T-cell (primary cell): ENCODE measurements at places on chromosomes 1 and 21. TPM values are rescaled to one million over a fixed set of nuclear protein-coding genes. Genes with fewer than 3 reads are reported as not detected.

- H3K4me3 ChIP-seq: peak overlapping the region; percentile 26
- DNase-seq: peak; percentile 11
- no peaks in the 10 kb centered on the region for H3K27me3 ChIP-seq
- peaks cover 20% of the 10 kb centered on the region for H3K4me1 ChIP-seq
These were observed 36.2 kb downstream of the CACHD1 start for GRCh38 chr1:64505944-64506655.

S100A5 gene
- total RNA-seq: 1.6 TPM

BRINP3 gene
- not detected for total RNA-seq

DNA sequence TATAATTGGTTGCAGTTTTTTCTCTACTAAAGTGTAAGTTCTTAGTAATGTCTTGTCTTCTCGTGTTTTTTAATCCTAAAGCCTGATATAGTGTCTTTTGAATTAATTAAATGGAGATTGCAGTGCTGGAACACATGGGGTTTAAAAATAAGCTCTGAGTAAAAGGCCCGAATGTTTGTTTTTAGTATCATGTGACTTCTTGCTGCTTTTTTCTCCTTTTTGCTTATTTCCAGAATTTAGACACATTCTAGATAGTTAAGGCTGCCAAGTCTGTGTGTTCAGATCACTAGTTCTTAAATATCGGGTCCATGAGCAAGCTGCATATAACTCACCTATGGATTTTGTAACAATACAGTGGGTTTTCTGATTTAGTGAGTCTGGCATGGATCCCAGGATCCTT is 27.5 kb downstream of the KCTD3 start:
- no peaks in the 10 kb centered on the region for H3K27me3 ChIP-seq
- no peak overlapping the region for H3K27ac ChIP-seq
- no peak overlapping the region for H3K4me3 ChIP-seq
- no peak for DNase-seq

CFAP74 gene
- not detected for total RNA-seq

DNA sequence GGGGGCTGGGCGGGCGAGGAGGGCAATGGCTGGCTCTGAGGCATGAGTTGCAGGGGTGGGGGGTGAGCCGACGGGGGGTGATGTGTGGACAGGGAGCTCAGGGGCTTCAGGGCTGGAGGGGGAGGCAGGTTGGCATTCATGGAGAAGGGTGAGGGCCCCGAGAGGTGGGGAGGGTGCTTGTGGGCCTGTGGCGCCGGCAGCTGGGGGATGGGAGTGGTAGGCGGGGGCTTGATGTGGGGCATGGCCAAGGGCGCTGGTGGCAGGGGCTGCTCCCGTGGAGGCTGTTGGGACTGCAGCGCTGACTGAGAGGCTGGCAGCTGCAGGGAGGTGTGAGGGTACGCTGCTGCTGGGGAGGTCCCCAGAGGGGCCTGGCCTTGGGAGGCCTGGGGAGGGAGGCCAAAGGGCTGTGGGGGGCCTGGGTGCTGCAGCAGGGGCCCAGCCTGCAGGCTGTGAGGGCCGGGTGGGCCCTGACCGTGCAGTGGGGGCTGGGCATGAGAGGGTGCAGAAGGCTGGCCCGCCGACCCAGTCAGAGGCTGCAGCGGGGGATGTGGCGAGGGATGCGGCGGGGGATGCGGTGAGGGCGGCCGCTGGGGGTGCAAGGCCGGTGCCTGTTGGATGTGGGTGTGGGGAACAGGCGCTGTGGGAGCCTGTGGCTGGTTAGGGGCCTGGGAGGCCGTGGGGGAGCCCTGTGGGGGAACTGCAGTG is 42.7 kb downstream of the SLC45A1 start:
- H3K27me3 ChIP-seq: no peaks in the 10 kb centered on the region
- no peak overlapping the region for H3K27ac ChIP-seq
- no peak for DNase-seq
- H3K4me1 ChIP-seq: no peaks in the 10 kb centered on the region
- peaks cover 31% of the 10 kb centered on the region for H3K36me3 ChIP-seq
- H3K4me3 ChIP-seq: no peak overlapping the region

AIRE gene
- total RNA-seq: 1.2 TPM

DNA sequence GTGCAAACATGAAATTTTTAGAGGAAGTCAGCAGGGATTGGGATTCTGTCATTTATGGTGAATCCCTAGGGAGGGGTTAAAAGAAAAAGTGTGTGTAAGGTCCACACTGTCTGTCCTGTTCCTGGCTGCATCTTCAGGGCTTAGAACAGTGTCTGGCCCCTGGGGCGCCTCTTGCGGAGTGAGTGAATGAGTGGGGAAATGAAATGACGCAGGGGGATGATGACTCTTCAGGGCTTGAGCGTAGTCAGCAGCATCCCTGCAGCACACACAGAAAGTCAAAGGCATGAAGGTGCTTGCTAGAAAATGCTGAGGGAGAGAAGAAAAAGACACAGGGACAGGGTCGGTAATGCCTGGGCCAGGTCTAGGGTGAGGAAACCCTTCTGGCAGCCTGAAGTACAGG is 57.8 kb downstream of the PGBD5 start:
- no peak overlapping the region for H3K4me3 ChIP-seq
- no peaks in the 10 kb centered on the region for H3K4me1 ChIP-seq
- no peaks in the 10 kb centered on the region for H3K36me3 ChIP-seq
- no peaks in the 10 kb centered on the region for H3K27me3 ChIP-seq
- no peak overlapping the region for H3K27ac ChIP-seq

GRCh38 chr1:52911541-52911940 is 10.0 kb downstream of the ECHDC2 start:
- peaks cover 11% of the 10 kb centered on the region for H3K36me3 ChIP-seq
- no peaks in the 10 kb centered on the region for H3K4me1 ChIP-seq
- no peaks in the 10 kb centered on the region for H3K27me3 ChIP-seq
- DNase-seq: no peak
- H3K27ac ChIP-seq: no peak overlapping the region

RAB3B gene
- 0.03 TPM for total RNA-seq

GRCh38 chr1:36764798-36765197 is 269.5 kb downstream of the GRIK3 start:
- H3K27me3 ChIP-seq: peaks cover 11% of the 10 kb centered on the region
- DNase-seq: no peak
- no peaks in the 10 kb centered on the region for H3K4me1 ChIP-seq
- no peak overlapping the region for H3K4me3 ChIP-seq
- H3K36me3 ChIP-seq: no peaks in the 10 kb centered on the region

GRCh38 chr1:89847191-89847729 is 26.4 kb downstream of the LRRC8D start:
- H3K27ac ChIP-seq: no peak overlapping the region
- H3K4me1 ChIP-seq: peaks cover 22% of the 10 kb centered on the region
- H3K27me3 ChIP-seq: no peaks in the 10 kb centered on the region
- H3K4me3 ChIP-seq: peak overlapping the region; percentile 44

DNA sequence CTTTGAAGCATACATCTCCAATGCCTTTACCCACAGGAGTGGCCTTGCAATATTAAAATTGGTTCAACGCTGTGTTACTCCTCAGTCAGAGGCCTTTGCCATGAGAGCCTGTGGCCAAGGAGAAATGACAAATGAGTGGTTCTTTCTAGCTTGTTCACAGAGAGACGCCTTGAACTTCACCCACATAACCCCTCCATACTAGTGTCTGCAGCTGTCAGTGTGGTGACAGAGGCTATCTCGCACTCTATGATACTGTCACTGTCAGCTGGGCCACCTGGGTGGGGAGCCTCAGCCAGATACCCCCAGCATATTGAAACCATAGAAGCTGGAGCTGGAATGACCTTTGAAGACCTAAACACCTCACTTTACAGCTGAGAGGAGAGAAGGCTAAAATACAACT is 57.4 kb upstream of the LBR start:
- H3K27me3 ChIP-seq: no peaks in the 10 kb centered on the region
- H3K4me3 ChIP-seq: no peak overlapping the region
- no peaks in the 10 kb centered on the region for H3K4me1 ChIP-seq
- no peak overlapping the region for H3K27ac ChIP-seq
- no peaks in the 10 kb centered on the region for H3K36me3 ChIP-seq

DNA sequence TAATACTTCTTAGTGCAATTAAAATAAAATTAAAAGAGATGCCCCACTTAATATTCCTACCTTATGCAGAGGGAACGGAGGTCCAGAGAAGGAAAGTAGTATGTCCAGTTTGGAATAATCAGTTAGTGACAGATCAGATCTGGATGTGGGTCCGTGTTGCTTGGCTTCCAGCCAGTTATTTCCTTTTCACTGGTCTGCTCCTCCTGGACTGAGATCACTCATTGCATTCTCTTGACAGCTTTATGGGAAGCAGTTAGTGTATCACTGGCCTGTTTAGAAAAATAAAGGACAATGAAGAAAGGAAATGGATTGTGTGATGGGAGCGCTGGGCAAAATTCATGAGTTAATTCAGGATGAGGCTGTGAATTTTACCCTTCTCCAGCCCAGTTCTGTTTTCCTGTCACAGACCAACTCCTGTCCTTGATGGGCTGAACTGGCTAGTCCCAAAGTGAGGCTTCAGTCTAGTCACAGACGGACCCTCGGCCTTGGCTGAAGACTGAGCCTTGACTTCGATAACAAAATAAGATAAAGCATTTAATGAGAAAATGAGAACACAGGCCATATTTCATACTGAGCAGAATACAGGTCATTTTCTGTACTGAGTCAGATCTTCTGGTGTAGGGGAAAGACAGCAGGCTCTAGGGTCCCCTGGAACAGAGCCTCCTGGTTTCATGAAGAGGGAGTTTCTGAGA is 85.2 kb upstream of the TRABD2B start:
- no peaks in the 10 kb centered on the region for H3K36me3 ChIP-seq
- H3K4me3 ChIP-seq: no peak overlapping the region
- H3K4me1 ChIP-seq: no peaks in the 10 kb centered on the region
- DNase-seq: no peak

- no peak for DNase-seq
- no peaks in the 10 kb centered on the region for H3K4me1 ChIP-seq
- no peaks in the 10 kb centered on the region for H3K36me3 ChIP-seq
- no peak overlapping the region for H3K4me3 ChIP-seq
These were observed 205.1 kb downstream of the PTGER3 start for GRCh38 chr1:70842562-70842961.

- no peak for DNase-seq
- no peaks in the 10 kb centered on the region for H3K36me3 ChIP-seq
- no peaks in the 10 kb centered on the region for H3K27me3 ChIP-seq
- no peaks in the 10 kb centered on the region for H3K4me1 ChIP-seq
These were observed 2.1 kb upstream of the FTCD start for GRCh38 chr21:46157396-46157986.

DNA sequence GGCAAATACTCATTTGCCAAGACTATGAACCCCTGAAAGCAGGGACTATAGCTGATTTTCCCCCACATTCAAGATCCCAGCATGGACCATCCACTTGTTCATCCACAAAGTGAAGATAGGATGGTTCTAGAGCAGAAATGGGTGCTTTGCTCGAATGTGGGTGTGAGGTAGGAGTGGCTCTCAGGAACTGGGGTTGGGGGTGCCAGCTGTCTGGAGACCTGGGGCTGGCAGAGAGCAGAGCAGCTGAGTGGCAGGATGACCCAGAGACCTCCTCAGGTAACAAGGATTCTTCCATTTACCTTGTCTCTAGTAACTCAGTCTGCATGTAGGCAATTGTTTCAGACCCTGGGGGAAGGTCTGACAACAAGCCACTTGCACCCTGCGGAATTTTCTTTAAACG is 6.0 kb downstream of the S100A9 start:
- no peak for DNase-seq
- no peak overlapping the region for H3K4me3 ChIP-seq
- H3K4me1 ChIP-seq: no peaks in the 10 kb centered on the region
- H3K27me3 ChIP-seq: no peaks in the 10 kb centered on the region
- no peak overlapping the region for H3K27ac ChIP-seq

ATXN7L2 gene
- total RNA-seq: 12.9 TPM

GRCh38 chr1:211738691-211739301 is 63.4 kb upstream of the NEK2 start:
- no peak overlapping the region for H3K4me3 ChIP-seq
- H3K36me3 ChIP-seq: no peaks in the 10 kb centered on the region
- peak; percentile 45 for DNase-seq

- peaks cover 17% of the 10 kb centered on the region for H3K36me3 ChIP-seq
- no peak overlapping the region for H3K27ac ChIP-seq
- H3K4me3 ChIP-seq: no peak overlapping the region
- no peaks in the 10 kb centered on the region for H3K4me1 ChIP-seq
These were observed 28.0 kb downstream of the BLZF1 start for GRCh38 chr1:169395955-169396354.

- peaks cover 10% of the 10 kb centered on the region for H3K4me1 ChIP-seq
- no peak overlapping the region for H3K27ac ChIP-seq
- H3K27me3 ChIP-seq: no peaks in the 10 kb centered on the region
- H3K36me3 ChIP-seq: no peaks in the 10 kb centered on the region
- H3K4me3 ChIP-seq: no peak overlapping the region
- DNase-seq: no peak
These were observed 3.6 kb upstream of the GPR61 start for GRCh38 chr1:109535971-109536491.

DNA sequence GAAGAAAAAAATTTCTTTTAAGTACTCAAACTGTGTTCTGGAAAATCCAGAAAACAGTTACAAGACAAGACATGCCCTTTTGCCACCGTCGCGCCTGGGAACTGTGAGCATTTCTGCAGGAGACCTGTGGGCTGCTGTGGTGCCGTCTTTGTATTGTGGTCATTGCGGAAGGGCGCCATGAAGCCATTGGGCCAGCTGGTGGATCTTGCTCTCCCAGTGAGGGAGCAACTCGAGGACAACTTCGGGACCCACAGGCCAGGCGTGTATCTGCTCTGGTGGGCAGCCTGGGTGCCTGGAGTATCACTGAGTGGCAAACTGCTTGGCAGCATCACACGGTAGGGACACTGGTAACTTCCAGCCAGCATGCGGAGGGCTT is 3.8 kb upstream of the THEMIS2 start:
- H3K27me3 ChIP-seq: no peaks in the 10 kb centered on the region
- peaks cover 29% of the 10 kb centered on the region for H3K4me1 ChIP-seq
- peak overlapping the region; percentile 87 for H3K27ac ChIP-seq
- DNase-seq: no peak

DNA sequence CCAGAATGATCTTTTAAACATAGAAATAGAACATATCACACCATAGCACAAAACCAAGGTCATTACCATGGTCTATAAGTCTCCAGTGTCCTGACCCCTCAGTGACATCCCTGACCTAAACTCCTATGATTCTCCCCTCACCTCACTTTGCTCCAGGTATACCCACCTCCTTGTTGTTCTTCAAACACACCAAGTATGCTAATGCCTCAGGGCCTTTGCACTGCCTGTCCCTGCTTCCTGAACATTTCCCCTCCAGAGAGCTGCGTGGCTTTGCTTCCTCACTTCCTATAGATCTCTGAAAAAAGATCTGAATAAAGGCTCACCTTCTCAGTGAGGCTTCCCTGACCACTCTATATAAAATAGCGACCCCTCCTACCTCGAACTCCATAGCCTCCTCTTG is 1.1 kb downstream of the GOLT1A start:
- no peak overlapping the region for H3K4me3 ChIP-seq
- DNase-seq: no peak
- H3K27ac ChIP-seq: no peak overlapping the region
- H3K27me3 ChIP-seq: no peaks in the 10 kb centered on the region

UCHL5 gene
- 24.9 TPM for total RNA-seq

GRCh38 chr21:41765420-41765821 is 1.4 kb downstream of the RIPK4 start:
- H3K36me3 ChIP-seq: no peaks in the 10 kb centered on the region
- H3K4me3 ChIP-seq: no peak overlapping the region
- no peak for DNase-seq
- peaks cover 15% of the 10 kb centered on the region for H3K27me3 ChIP-seq
